WTC11 (cell line): ENCODE measurements at places on chromosomes 16 and 17. TPM values are rescaled to one million over a fixed set of nuclear protein-coding genes. Genes with fewer than 3 reads are reported as not detected.

GRCh38 chr16:68357521-68357922 is 46.7 kb downstream of the PRMT7 start:
- no peak for DNase-seq

SLC25A39 gene
- total RNA-seq, result 254 to 271 TPM (median 268 TPM) in 3 replicates

DNA sequence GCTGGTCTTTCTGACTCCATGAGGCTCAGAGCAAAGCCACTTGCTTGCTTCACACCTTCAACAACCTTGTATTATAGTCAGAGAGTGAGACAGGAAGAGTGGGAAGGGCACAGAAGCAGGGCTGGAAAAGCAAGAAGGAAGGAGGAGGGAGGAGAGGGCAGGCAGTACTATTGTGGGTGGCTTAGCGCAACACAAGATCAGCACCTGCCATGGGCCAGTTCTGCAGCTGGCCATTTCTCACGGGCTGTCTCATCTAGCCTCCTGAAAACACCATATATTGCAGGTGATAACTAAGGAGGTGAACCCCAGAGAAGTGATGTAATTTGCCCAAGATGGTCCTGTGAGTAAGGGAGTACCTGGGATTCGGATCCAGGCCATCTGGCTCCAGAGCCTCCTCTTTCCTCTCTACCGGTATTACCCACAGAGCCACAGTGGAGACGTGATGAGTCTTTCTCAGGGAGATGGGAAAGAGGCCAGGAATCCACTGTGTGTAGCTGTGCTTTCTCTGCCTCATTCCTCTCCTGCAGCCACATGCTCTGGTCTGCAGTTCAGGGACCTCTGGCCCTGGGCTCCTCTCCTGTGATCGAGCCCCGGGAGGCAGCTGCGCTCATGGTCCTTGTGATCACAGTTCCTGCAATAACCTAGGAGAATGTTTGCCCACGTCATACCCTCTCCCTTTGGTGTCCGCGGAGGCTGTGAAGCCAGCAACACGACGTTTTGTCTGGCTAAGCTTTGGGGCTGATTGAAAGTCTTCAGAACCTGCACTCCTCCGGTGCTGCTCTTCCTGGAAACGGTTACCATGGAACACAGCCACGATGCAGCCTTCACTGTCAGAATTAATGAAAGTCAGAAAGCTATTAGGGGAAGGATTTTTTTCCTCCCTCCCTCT is 178.1 kb upstream of the CCL2 start:
- no peak for DNase-seq

GRCh38 chr17:43634591-43635125 is 27.1 kb downstream of the MEOX1 start:
- DNase-seq, result no peak

DNA sequence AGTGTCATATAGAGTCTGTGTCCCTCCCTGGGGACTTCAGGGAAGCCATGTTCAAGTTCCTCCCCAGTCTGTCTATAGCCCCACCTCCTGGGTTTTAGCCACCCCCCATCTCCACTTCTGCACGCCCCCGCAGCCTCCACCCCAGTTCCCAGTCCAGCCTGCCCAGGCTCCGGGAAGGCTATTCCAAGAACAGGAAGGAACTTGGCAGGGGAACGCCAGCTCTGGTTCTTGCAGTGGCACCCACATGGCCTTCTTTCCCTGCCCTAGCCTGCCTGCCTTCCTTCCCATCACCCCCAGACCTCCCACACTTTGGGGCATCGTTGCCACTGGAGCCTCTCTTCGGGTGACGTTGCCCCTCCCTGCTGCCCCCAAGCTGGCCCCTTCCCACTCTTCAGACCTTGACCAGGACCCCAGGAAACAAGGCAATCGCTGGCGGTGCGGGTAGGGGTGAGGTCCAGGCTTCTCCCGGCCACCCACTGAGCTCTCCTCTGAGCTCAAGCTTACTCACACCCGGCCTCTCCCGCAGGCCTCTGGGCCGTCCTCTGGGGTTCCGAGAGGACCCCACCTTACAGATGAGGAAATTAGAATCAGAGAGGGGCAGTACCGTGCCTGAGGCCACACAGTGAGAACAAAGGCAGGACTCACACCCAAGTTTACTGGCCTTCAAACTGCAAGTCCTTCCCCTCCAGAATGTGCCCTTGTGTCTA is 9.2 kb upstream of the CES4A start:
- DNase-seq, result no peak

- peak; percentile 63 for DNase-seq
Observed at GRCh38 chr16:85750146-85750826, 610 bp downstream of the C16orf74 start.

- peak; percentile 52 for DNase-seq
Observed at GRCh38 chr17:48024149-48025039, 13.2 kb downstream of the COPZ2 start.

- no peak for DNase-seq
Observed at GRCh38 chr16:80517846-80518245, 22.9 kb upstream of the DYNLRB2 start.

ZSCAN10 gene
- 263 to 286 TPM (median 271 TPM) in 3 replicates for total RNA-seq

PYY gene
- 0.72 to 1.1 TPM (median 0.94 TPM) in 3 replicates for total RNA-seq

MMP28 gene
- 0.22 TPM in 1 of 3 replicates, not detected in the others for total RNA-seq

KRTAP4-5 gene
- total RNA-seq, result not detected in 3 replicates

DNA sequence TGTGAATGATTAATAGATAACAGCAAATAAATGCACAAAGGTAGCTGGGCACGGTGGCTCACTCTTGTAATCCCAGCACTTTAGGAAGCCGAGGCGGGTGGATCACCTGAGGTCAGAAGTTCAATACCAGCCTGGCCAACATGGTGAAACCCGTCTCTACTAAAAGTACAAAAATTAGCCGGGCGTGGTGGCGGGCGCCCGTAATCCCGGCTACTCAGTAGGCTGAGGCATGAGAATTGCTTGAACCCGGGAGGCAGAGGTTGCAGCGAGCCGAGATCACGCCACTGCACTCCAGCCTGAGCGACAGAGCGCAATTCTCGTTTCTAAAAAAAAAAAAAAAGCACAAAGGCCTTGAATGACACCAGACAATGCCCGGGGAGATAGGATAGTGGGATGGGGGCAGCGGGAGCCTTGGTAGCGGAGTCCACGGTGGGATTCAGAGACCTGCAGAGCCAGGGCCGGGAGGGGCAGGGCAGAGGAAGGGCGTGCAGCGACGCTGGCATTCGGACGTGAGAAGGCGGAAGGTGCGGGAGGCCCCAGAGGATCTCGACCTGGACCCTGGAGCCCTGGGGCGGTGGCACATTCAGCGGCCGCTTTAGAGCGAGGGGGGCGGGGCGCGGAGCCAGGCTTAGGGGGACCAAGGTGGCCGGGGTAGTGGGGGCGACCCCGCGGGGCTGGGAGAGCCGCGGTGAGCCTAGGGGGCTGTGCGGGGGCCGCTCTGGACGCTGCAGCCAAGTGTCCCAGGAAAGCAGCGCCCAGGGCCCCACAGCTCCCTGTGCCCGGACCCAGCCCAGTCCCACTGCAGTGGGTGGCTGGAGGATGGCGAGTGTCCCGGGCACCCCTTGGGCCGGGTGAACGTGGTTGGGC is 999 bp upstream of the FLYWCH2 start:
- peak; percentile 59 for DNase-seq

GRCh38 chr16:28923652-28924398 is 1.2 kb downstream of the RABEP2 start:
- no peak for DNase-seq

SMIM36 gene
- total RNA-seq, result not detected in 3 replicates

KIFC3 gene
- total RNA-seq, result 9.2 to 11.6 TPM (median 10.0 TPM) in 3 replicates

DNA sequence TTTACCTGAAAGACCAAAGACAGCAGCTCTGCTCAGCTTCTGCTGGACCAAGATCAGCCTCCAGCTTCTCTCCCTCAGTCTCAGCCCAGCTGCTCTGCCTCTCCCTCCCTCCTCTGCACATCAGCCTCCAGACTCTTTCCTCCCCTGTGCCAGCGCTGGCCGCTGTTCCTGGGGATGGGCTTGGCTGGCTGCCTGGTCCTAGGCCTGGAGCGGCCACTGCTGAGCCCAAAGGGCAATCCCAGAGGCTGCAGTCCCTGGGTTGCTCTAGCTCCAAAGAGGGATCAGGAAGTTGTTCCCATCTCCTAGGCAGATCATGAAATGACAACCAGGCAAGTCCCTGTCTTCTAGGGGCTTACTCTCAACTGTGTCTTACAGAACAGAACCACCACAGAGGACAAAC is 31.3 kb downstream of the DCUN1D3 start:
- DNase-seq, result no peak

DNA sequence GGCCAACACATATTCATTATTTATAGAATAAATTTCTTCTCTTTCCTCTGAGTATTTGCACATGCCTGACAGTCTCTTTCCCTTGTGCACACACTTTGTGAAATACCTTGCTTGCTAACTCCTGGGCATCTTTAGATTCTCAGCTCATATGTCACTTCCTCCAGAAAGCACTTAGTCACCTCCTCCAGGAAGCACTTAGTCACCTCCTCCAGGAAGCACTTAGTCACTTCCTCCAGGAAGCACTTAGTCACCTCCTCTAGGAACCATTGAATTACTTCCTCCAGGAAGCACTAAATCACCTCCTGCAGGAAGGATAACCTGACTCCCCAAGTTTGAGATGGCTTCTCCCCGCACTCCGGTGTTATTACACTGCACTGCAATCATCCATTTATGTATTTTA is 462.5 kb upstream of the EEF2KMT start:
- no peak for DNase-seq

GRCh38 chr16:82756283-82756599 is 129.5 kb downstream of the CDH13 start:
- DNase-seq, result no peak

HASPIN gene
- total RNA-seq, result 30.0 to 30.8 TPM (median 30.4 TPM) in 3 replicates
